ENCODE measurements at places on chromosomes 16 and 17.

GRCh38 chr17:80792373-80792781 lies 199.3 kb upstream of the CHMP6 start:
- DNase-seq, result no peak

DNA sequence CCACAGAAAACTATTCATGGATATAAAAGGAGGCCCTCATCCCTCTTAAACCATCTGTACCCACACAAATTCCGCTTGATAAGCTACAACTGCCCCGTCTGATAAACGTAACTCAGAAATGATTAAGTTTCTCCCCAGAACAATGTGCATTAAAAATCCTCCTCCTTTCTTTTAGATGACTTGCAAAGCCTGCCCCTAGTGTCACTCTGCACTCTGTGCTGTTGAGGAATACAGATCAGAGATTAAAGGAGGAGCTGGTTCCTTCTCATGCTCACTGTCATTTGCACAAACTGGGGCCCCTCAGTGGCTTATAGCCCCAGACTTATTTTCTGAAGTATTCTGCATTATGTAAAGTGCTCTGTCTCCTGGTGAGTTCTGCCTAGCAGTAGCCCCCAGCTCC lies 33.3 kb downstream of the CDRT15 start:
- no peak for DNase-seq

GRCh38 chr16:29810699-29811169 lies 1.3 kb upstream of the PRRT2 start:
- DNase-seq, result no peak

DNA sequence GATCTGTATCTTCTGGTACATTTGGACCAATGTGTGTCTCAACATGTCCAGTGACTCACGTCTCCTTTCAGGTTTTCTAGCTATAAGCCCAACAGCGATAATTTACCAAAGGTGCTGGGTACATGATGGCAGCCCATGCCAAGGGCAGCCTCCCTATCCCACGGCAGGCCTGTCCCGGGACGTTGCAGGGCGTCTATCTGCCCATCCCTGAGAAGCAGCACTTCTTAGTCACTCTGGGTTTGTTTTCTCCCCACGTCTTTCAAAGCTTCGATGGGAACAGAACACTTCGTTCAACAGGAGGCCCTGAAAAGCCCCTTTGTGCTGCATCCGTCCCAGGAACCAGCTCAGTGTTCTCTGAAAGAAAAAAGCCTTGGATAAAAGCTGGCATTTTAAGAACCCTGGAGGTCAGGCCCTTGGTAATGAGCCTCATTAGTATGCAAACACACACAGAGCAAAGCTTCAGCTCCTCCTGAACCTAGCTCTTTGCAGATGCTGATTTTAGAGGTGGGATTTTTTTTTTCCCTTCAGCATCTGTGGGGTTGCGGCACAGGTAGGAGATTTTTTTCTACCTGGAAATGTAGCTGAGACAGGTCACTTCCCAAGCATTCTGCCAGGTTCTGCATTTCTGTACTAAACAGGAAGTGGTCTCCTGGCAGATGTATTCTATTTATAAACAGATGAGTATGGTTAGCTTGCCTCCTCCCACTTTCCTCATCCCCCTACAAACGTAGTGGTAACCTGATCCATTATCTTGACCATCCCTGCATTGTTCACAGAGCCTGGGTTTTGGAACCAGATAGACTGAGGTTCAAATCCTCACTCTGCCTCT lies 17.5 kb upstream of the MT4 start:
- peak; percentile 54 for DNase-seq

DNA sequence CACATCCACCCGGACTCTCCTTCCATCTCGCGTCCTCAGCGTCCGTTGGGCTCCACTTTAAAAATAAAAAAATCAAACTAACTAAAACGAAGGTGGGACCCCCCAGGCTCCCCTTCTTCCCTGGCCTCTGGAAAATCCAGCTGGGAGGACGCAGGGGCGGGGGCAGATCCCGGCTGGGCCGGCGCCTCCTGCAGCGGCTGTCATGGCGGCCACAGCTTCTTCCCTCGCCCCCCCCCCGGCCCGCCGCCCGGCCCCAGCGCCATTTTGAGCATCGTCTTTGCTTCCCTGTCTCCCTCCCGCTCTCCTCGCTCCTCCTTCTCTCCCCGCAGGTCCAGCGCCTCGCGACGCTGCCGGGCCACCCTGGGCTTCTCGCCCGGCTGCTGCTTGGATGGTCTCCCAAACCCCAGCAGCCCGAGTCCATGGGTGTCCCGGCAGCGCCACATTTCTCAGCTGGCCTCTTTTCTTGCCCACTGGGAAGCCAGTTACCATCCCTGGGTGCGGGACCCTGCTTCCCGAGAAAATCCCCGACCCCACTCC lies 3.3 kb downstream of the HOXB2 start:
- no peak for DNase-seq

DNA sequence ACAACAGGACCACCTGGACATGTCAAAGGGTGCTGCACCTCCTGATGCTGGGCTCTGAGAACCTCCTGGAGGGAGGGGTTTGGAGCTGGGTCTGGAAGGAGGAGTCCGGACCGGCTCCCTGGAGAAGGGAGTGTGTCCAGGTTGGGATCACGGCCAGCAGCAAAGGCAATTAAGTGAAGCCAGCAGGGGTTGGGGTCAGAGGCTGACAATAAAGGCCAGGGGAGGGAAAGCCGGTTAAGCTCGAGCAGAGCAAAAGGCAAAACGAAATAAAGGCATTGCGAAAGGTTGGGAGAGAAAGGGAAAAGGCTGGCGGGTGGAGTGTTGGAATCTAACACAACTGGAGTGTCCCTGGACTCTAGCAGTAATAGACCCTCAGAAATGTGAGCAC lies 992 bp upstream of the CACNG4 start:
- DNase-seq, result no peak

DNA sequence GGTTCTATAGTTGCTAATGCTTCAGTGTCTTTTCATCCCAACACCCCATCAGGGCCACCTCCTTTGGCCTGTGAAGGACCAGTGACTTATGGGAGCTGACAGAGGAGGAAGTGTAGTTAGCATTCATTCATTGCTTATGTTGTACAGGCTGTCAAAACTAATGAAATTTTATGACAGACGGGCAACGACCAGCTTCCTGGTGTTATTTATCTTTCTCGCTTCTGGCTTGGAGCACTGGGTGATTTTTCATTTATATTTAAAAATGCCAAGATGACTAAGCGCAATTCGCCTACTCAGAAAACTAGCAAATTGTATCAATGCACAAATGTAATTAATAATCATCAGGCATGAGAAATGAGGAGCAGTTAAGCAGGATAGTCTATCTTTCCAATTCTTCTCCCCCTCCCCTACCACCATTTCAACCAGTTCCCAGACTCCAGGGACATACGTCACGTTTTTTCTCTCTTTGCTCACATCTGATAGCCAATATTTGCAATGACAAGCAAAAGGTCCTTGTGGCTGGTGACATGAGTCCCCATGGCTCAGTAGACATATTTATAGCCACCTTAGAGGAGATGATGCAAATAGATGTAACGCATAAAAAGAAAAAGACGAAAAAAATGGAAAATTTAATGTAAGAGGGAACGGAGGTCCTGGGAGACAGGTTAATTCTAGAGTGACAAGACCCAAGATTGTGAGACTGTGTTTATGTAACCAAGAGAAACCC lies 11.2 kb downstream of the CDRT15 start:
- DNase-seq, result no peak

DNA sequence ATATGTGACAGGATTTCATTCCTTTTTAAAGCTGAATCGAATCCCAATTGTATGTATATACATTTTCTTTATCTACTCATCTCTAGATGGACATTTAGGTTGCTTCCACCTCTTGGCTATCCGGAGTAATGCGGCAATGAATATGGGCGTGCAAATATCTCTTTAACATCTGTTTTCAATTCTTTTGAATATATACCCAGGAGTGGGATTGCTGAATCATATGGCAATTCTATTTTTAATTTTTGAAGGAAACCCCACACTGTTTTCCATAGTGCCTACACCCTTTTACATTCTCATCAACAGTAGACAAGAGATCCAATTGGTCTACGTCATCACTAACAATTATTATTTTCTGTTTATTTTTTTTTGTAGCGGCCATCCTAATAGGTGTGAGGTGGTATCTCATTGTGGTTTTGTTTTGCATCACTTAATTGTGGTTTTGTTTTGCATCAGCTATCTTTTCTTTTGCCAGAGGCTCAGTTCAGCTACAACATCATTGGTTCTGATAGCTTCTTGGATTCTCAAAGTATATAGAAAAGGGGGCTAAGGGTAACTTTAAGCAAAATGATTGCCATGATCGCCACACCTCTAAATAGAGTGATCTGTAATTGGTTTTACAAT lies 25.6 kb upstream of the MAP2K6 start:
- DNase-seq, result no peak

DNA sequence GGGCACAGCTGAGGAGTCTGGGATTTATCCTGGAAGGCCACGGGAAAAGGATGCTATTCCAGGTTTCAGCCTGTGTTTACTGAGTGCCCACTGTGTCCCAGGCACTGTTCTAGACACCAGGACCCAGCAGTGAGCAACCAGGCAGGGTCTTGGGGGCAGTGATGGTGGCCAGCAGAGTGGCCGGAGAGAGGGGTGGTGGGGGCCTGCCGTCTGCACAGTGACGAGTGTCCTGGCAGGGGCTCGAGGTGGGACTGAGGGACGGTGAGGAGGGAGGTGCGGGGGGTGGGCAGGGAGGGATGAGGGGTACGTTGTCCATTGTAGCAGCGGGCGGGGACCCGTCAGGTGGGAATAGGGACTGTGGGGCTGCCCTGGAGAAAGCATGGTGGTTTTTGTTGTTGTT lies 66.3 kb upstream of the CIBAR2 start:
- DNase-seq, result no peak

GRCh38 chr16:56748826-56749225 lies 18.9 kb downstream of the NUP93 start:
- DNase-seq, result no peak

GRCh38 chr17:57895382-57896060 lies 45.7 kb upstream of the MRPS23 start:
- DNase-seq, result no peak

DNA sequence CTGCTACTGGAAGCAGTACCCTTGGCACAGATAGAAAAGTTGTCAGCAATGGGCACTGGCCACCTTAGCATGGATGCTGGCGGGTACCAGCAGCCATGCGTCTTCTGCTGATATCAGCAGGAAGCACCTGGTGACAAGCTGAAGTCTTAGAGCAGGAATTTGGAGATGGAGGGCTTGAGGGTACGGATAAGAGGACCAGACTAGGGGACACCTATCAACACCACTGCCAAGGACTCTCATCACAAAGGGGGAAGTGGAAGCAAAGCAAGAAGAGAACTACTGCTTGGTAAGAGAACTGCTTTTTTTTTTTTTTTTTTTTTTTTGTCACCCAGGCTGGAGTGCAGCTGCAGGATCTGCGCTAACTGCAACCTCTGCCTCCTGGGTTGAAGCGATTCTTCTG lies 35.4 kb upstream of the LYRM9 start:
- DNase-seq, result no peak

- no peak for DNase-seq
These were observed 126.4 kb upstream of the MAF start for GRCh38 chr16:79726902-79727301.

DNA sequence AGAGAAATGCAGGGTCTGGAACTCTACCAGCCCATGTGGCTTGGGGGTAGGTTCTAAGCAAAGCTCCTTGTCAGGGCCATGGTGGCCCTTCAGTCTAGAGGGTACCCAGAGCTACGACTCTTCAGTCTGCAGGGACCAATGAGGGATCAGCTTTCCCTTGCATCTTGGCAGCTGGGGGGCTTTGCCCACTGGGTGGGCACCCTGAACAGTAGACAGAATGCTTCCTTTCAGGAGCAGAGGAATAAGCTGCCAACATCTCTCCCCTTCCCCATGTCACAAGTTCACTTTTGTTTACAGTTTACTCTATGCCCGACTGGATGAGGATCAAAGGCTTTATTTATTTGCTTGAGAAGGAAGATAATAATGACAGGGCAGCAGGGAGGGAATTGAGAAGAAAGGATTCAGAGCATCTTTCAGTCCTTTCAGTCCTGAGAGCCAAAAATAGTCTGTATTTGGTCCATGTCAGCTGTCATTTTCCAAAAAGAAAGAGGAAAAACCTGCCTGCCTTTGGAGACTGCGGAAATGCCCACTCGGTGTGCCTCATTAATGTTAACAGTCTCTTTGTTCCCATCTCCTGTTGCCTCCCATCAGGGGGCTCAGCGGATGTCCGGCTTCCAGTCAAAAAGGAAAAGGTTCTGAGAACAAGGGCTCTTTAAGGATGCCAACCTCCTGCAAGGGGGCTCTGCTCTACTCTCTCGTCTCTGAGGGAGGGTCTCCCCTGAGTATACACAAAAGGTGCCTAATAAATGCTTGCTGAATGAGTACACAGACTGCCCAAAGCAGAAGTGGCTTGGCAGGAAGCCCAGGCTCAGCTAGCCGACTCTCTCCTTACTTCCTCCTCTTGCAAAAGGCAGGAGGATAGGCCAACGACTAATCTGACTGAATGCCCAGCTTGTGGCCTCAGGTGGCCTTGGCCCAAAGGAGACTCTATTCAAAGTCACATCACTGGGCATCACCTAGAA lies 17.1 kb downstream of the TRAF4 start:
- no peak for DNase-seq

DNA sequence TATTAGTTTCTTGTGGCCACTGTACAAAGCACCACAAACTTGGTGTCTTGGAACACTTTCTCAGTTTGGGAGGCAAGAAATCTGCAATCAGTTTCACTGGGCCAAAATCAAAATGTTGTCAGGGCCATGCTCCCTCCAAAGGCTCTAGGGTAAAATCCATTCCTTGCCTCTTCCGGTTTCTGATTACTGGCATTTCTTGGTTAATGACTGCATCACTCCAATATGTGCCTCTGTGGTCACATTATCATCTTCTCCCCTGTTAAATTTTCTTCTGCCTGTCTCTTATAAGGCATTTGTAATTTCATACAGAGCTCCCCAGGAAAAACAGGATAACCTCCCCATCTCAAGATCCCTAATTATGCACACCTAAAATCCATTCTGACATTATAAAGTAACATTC lies 34.8 kb downstream of the ZNF287 start:
- DNase-seq, result no peak
